ENCODE measurements at places on chromosomes 16 and 17.
A peak's percentile ranks its signal among the peaks of the same experiment; 100 is the strongest.

DNA sequence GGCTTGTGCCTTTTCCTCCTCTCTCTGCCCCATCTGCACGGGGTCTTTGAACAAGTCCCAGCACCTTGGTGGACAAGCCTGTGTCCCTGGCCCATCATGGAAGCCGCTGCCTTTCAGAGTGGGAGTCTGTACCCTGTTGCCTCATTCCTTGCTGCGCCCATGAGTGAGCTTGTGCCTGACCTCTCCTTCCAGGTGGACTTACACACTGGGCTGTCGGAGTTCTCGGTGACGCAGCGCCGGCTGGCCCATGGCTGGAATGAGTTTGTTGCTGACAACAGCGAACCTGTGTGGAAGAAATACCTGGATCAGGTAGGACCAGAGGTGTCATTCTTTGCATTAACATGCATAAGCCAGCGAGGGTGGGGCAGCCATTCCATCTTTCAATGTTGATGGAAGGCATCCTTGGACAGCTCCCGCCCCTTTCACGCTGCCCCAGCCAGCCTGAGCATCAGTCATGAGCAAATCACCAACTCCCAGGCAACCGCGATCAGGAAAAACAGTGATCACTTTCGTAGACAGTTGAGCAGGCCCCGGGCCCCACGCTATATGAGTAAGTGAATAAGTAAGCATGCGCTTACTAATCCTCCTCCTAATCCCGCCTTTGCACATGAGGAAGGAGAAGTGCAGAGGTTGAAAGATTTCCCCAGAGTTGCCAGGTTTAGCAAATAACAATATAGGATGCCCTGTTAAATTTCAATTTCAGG, 36.8 kb downstream of the ATP2C2 start:
- H3K4me3 ChIP-seq = no peak overlapping the region
- H3K36me3 ChIP-seq = no peaks in the 10 kb centered on the region
- no peaks in the 10 kb centered on the region for H3K4me1 ChIP-seq
- no peak overlapping the region for H3K27ac ChIP-seq
- peaks cover 16% of the 10 kb centered on the region for H3K27me3 ChIP-seq

- no peak overlapping the region for H3K27ac ChIP-seq
- H3K4me3 ChIP-seq = peak overlapping the region; percentile 34
- H3K27me3 ChIP-seq = no peaks in the 10 kb centered on the region
- no peaks in the 10 kb centered on the region for H3K4me1 ChIP-seq
- no peak for DNase-seq
- H3K36me3 ChIP-seq = no peaks in the 10 kb centered on the region
These were observed 185.4 kb upstream of the ZFHX3 start for GRCh38 chr16:73233329-73233765.

DNA sequence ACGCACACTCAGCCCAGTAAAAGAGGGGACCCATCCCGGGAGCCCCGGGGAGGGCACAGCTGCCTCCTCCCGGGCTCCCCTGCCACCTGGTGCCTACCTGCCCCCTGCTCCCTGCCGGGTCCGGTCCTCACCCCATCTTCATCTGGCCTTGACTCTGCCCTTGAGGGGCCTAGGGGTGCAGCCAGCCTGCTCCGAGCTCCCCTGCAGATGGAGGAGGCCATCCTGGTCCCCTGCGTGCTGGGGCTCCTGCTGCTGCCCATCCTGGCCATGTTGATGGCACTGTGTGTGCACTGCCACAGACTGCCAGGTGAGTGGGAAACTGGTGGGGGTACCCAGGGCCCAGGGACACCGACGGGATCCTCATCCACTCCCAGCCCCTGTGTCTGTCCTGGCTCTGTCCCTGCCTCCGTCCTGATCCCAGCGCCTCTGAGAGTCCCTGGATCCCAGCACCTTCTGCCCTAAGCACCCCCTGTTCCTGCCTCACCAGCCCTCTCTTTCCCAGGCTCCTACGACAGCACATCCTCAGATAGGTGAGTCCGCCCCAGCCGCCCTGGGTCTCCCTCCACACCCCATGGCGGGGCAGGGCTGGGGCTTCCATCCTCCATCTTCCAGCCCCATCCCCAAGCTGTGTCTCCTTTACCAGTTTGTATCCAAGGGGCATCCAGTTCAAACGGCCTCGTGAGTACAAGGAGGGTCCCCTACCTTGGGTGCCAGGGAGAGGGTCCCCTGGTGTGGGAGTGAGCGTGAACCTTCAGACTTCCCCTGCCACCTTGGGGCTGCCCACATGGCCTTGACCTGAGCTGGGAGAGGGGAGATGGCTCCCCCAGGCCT, 574 bp downstream of the LAT start:
- H3K27ac ChIP-seq = no peak overlapping the region
- DNase-seq = no peak
- H3K27me3 ChIP-seq = no peaks in the 10 kb centered on the region
- no peaks in the 10 kb centered on the region for H3K36me3 ChIP-seq
- no peaks in the 10 kb centered on the region for H3K4me1 ChIP-seq

GRCh38 chr16:84294531-84295142, at the start of gene WFDC1:
WFDC1 (plus strand) TSS chr16:84294878; CDS start chr16:84294972, 94 bp downstream.
- H3K36me3 ChIP-seq = no peaks in the 10 kb centered on the region
- H3K27me3 ChIP-seq = peaks cover 44% of the 10 kb centered on the region
- H3K4me3 ChIP-seq = peak within 1 kb of the TSS; percentile 51
- no peak for DNase-seq
- H3K4me1 ChIP-seq = no peaks in the 10 kb centered on the region

DNA sequence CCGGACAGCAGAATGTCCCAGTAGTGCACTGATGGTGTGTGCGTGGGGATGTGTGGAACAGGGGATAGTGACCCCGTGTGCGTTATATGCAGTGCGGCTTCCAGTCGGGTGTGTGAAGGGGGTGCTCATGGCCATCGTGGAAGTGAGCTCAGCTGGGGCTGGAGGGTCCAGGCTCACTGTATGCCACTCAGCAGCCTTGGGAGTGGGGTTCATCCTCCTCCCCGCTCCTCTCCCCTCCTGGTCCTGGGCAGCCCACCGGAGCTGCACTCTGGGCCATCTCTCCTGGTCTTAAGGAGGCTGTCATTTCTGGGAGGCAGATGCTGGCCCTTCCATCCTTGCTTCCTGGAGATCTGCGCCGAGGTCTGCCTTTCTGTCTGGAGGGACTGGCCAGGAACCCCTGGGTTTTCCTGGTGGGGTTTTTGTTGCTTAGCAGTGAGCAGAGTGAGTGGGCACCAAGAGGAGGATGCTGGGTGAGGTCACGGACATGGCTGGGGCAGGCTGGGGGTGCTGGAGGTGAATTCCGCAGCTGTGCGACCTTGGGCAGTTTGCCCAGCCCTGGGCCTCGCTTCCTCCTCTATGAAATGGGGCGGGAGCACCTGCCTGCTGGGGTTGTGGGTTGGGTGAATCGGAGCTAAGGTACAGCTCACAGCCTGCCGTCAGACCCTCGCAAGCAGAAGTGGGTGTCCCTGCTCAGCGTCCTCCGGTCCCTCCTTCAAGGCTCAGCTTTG, 164.1 kb downstream of the SEC14L1 start:
- no peaks in the 10 kb centered on the region for H3K36me3 ChIP-seq
- H3K27ac ChIP-seq = no peak overlapping the region
- H3K4me1 ChIP-seq = peaks cover 26% of the 10 kb centered on the region
- no peak for DNase-seq
- no peaks in the 10 kb centered on the region for H3K27me3 ChIP-seq

GRCh38 chr17:2211661-2212399, 91.8 kb downstream of the SMG6 start:
- H3K27me3 ChIP-seq = no peaks in the 10 kb centered on the region
- peaks cover 61% of the 10 kb centered on the region for H3K4me1 ChIP-seq
- no peaks in the 10 kb centered on the region for H3K36me3 ChIP-seq
- H3K27ac ChIP-seq = peak overlapping the region; percentile 95
- H3K4me3 ChIP-seq = no peak overlapping the region
- DNase-seq = no peak

DNA sequence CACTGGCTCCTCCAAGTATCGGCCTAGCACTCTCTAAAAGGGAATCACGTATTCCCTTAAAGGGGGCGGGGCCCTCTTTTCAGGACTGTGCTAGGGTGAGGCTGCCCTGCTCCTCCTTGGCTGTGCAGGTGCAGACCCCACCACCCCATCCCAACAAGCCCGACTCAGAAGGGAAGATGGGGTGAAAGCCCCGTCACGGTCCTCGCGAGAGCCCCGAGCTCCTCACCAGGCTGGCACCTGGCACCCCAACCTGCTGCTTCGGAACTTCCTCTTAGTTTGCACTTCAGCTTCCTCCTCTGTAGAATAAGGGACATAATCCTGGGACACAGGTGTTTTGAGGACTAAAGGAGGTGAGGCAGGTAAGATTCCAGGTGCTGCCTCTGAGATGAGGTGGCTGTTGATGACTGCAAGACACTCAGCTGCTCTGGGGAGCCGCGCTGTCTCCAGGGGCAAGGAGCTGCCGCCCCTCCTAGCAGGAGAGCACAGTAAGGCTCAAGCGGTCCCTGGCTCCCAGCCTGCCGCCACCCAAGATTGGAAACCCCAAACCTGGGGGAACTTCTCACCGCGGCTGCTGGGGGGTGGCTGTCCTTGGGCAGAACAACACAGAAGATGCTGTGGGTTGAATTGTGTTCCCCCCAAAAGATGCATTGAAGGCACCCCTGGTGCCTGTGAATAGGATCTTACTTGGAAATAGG, 88.8 kb downstream of the MGAT5B start:
- peaks cover 6% of the 10 kb centered on the region for H3K4me1 ChIP-seq
- no peaks in the 10 kb centered on the region for H3K27me3 ChIP-seq

DNA sequence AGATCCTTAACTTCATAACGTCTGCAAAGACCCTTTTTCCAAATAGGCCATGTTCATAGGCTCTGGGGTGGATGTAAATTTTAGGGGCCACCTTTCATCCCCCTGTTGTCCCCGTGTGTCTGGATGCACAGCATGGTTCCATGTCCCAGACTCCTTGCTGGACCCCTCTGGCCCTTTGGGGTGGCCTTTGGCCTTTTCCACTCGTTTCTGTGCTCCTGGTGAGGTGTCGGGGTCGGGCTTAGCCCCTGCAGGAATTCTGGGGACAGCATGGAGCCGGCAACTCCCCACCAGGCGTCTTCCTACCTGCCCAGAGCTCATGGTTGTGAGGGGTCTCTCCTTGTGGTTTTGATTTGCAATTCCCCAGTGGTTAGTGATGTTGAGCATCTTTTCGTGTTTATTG, 183.5 kb downstream of the SEC14L1 start:
- H3K4me1 ChIP-seq = peaks cover 51% of the 10 kb centered on the region
- H3K4me3 ChIP-seq = no peak overlapping the region
- H3K27me3 ChIP-seq = no peaks in the 10 kb centered on the region
- peak overlapping the region; percentile 88 for H3K27ac ChIP-seq
- no peaks in the 10 kb centered on the region for H3K36me3 ChIP-seq

- H3K4me3 ChIP-seq = peak overlapping the region; percentile 89
- H3K27me3 ChIP-seq = no peaks in the 10 kb centered on the region
- DNase-seq = peak; percentile 33
- H3K36me3 ChIP-seq = no peaks in the 10 kb centered on the region
- H3K4me1 ChIP-seq = peaks cover 48% of the 10 kb centered on the region
- H3K27ac ChIP-seq = peak overlapping the region; percentile 92
These were observed 935 bp downstream of the USP32 start for GRCh38 chr17:60390925-60391470.

DNA sequence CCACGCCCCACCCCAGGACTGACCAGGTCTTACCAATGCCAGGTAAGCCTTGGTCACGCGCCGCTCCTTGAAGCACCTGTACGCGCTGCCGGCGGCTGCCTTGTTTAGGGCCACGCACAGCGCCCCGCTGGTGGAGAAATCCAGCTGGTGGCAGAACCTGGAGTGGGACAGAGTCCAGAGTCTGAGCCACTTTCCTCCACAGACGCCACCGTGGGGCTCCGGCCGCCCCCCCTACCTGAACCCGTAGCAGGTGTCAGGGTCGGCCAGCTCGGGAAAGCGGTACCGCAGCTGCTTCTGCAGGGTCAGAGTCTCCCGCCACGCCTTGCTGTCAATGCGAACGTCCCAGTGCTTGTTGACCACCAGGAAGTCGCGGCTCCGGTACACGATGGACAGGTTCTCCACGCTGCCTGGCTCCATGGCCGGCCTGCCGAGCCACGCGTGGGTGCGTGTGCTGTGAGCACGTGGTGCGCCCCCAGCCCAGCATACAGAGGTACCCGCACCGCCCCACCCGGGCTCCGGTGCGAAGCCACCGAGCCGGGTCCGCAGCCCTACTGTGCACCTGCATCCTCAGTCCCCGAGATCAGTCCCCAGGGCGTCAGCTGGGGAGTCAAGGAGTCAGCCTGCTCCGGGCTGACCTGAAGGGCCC, 737 bp downstream of the RPUSD1 start:
- H3K27ac ChIP-seq = peak overlapping the region; percentile 48
- H3K4me3 ChIP-seq = peak overlapping the region; percentile 77
- no peaks in the 10 kb centered on the region for H3K36me3 ChIP-seq
- DNase-seq = no peak
- peaks cover 14% of the 10 kb centered on the region for H3K4me1 ChIP-seq
- H3K27me3 ChIP-seq = no peaks in the 10 kb centered on the region

Measured in psoas muscle (tissue), 8 donors.